ENCODE measurements at places on chromosomes 6 and 20. TPM values are rescaled to one million over a fixed set of nuclear protein-coding genes. Genes with fewer than 3 reads are reported as not detected.

- H3K4me1 ChIP-seq, result peaks cover 15% of the 10 kb centered on the region
- H3K4me3 ChIP-seq, result no peak overlapping the region
- no peak overlapping the region for H3K27ac ChIP-seq
- peaks cover 29% of the 10 kb centered on the region for H3K36me3 ChIP-seq
Observed at GRCh38 chr6:37972994-37973757, 153.6 kb downstream of the ZFAND3 start.

The GRIK2 gene
- total RNA-seq, result 0.14 TPM

The ACTL10 gene
- 4.4 TPM for total RNA-seq

- no peaks in the 10 kb centered on the region for H3K4me1 ChIP-seq
- no peak overlapping the region for H3K4me3 ChIP-seq
- no peaks in the 10 kb centered on the region for H3K27me3 ChIP-seq
- DNase-seq, result no peak
Observed at GRCh38 chr20:38392356-38392755, 42.8 kb downstream of the SNHG17 start.

The TOX2 gene
- 0.44 TPM for total RNA-seq

DNA sequence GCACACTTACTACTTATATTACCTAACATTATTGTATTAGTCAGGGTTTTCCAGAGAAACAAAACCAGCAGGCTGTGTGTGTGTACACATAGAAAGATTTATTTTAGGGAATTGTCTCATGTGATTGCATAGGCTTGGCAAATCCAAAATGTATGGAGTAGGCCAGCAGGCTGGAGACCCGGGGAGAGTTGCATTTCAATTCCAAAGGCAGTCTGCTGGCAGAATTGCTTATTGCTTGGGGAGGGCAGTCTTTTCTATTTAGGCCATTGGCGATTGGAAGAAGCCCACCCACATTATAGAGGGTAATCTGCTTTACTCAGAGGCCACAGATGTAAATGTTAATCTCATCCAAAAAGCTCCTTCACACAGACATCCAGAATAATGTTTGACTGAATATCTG is 157.0 kb downstream of the ADGRG6 start:
- no peak overlapping the region for H3K27ac ChIP-seq
- H3K4me1 ChIP-seq, result no peaks in the 10 kb centered on the region
- no peak for DNase-seq

The CAGE1 gene
- 0.20 TPM for total RNA-seq
